Activated CD4-positive, alpha-beta memory T cell treated with anti-CD3 and anti-CD28 coated beads for 36 hours (primary cell): ENCODE measurements at places on chromosomes 16 and 17.

- no peak for DNase-seq
Measured at GRCh38 chr17:55300479-55301290, 35.9 kb downstream of the HLF start.

DNA sequence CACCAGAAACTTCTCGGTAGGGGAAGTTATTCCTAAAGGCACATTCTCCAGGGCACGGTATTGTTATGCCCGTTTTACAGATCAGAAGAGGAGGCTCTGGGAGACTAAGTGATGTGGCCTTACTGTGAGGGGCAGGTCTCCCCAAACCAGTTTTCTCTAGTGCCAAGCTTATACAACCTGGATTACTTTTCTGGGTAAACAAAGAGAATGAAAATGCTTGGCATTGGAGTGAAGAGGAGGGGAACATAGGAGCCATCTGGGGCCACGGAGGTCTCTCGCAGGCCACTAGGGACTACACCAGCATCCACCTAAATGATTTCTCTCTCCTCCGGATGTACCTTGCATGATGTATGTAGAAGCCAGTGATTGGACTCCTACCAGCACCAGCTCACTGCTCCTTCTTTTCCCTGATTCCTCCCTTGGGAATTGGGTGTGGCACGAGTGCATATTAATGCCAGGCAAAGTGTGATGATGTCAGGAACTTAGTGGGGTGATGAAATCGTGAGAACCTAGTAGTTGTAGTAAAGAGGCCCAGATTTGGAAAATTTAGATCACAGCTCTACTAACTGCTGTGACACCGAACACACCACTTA lies 674 bp downstream of the TOM1L1 start:
- no peak for DNase-seq

DNA sequence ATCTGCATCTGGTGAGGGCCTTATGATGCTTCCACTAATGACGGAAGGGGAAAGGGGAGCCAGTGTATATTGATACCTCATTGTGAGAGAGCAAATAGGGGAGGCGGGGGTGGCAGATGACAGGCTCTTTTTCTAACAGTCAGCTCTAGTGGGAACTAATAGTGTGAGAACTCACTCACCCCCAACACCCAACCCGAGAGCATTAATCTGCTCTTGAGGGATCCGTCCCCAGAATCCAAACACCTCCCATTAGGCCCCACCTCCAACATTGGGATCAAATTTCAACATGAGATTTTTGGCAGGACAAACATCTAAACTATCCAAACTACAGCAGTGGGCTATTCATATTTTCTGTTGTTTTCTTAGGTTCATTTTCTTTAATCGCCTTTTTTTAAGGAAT lies 54.4 kb downstream of the BPTF start:
- DNase-seq = no peak

DNA sequence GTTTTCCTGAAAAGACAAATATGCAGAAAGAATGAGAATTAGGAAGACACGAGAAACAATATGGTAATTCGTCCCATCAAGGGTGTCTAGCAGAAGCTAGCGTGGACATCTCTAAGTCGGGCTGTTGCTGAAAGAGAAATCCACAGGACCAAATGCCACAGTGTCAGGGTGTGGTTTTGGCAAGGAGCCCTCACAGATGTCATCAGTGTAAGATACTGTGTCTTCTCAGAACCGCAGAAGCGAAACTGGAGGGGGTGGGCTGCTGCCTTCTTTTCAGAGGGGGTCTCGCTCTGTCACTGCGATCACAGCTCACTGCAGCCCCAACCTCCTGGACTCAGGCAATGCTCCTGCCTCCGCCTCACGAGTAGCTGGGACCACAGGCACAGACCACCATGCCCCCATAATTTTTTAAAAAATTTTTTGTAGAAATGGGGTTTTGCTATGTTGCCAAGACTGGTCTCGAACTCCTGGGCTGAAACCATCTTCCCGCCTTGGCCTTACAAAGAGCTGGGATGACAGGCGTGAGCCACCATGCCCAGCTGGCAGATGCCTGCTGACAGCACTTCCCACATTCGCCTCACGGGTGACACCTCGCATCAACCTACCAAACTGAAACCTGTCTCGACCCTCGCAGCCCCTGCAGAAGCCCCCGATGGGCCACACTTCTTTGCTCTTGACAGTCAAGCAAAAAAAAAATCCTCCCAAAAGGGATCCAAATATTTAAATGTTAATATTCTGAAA lies 26.2 kb downstream of the TRAP1 start:
- DNase-seq = no peak

DNA sequence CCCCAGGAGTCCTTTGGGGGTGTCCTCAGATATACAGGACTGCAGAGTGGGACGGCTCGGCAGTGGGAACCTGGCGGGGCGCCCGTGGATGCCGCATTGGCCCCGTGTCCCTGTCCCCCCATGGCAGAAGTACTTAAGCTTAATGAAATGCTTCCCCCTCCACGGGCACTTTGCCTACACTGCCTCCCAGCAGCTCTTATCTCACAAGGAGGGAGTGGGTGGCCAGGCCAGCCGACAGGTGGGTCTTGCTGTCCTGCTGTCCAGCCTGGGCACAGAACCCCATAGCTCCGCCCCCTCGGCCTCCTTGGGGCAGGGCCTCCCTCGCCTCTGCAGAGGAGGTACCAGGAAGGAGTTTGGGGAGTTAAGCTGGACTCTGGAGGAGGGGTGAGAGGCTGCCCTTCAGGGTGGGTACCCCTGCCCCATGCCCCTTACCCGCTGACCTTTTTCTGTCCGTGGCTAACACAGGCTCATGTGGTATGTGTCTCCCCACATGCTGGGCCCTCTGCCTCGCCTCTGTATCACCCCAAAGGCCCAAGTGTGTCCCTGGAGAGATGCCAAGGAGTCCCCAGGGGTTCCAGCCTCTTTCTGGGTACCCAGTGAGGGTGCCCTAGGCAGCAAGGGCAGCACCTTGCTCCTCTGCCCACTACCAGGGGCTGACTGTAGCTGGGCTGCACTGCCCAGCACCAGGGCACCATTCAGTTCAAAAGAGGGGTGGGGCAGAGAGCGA lies 8.7 kb downstream of the THRA start:
- DNase-seq = no peak

- DNase-seq = peak; percentile 73
Measured at GRCh38 chr16:31880322-31880979, 6.8 kb downstream of the ZNF267 start.

DNA sequence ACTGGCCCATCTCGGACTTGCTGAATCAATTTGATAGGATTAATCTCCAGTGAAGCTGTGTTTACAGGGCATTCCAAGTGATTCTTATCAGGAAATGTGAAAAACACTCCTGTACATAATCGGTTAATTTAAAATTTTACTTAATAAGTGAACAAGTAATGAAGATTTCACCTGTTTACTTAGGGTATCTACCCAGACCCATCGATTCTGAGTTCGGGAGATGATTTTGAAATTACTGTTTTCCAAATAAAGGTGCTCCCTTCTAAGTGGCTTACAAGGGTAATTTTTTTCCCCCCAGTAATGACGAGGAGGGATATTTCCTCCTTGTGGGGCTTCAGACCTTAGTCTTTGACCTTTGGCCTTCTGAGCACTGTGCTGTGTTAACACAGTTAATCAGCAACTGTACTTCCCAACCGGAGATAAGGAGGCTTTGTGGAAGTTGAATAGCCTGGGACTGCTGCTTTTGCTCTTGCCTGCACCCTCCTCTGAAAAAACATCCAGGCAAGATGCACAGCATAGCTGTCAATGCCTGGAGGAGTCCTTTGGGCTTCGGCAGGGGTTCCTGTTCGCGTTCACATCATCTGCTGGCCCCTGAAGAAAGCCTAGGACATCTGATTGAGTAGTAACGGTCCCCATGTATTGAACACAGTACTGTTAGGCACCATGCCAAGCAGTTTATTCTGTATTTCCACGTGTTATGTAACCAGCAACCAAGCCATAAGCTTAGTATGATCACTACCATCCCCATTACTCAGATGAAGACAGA lies 1.8 kb downstream of the FAHD1 start:
- DNase-seq = no peak

DNA sequence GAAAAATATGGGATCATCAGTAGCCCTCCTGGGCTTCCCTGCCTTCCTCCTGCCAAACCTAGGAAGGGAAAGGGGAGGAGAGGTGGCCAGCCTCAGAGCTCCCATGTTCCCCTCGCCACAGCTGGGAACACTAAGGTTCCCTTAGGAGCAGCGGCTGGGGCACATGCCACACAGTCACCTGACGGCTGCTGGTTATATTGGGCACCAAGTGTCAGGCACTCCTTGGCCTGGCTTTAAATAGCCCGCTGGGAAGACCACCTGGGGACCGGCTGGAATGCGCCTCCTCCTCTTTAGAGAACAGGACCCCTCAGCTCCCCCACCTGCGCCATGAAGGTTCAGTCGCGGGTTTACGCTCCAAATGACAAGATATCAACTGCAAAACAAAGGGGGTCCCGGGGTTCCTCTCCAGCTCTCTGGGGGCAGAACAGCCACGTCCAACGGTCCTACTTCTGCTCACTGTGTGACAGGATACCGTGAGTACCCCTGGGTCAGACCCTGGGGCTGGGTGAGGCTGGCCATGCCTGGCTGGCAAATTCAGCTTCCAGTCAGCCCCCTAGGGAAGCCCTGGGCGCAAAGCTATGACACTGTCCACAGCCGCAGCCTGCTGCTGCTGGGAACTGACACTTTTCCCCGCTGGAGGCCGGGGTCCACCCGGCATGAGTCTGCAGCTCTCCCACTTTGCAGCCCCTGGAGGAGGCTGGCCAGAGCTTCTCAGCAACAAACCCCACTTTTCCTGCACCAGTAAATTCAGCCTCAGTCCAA lies 3.3 kb downstream of the SMIM5 start:
- no peak for DNase-seq

DNA sequence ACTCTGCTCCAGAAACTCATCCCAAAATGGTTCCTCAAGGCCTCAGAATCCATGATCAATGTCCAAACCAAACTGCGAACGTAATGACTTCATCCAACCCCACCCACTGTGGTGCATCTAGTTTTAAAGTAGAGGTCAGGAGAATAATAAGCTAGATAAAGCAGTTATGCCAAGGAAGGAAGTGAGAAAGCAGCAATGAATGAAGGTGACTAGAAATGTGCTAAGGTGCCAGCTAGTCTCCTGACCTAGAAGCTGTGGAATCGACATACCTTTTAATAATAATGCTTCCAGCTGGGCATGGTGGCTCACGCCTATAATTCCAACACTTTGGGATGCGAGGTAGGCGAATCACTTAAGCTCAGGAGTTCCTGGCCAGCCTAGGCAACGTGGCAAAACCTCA lies 99.2 kb downstream of the SMG6 start:
- DNase-seq = no peak

GRCh38 chr16:30369091-30369937 lies 980 bp downstream of the TBC1D10B start:
- no peak for DNase-seq

DNA sequence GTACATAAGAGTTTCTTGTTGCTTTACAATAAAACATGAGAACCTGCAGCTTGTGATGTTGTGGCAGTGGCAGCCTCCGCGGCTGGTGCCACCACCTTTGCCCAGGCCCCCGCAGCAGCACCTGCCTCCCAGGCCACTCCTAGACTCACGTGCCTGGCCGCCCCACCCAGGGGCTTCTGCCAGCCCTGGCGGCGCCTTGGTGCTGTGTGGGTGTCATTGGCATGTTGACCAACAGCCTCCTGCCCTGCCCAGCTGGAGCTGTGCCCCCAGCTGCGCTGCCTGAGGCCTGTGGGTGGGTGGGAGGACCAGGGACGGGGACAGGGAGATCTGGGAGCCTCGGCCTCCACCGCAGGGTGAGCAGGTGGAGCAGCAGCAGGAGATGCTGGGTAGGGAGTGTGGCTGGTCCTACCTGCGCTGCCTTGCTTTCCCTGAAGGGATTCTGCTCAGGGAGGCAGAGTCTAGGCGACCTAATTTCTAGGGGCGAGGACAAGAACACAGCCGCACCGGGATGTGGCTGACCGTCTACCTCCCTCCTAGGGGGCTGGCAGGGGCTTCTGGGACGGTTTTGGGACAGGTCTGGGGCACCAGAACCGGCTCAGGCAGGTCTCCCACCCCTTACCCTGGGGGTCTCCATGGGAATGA lies 428 bp upstream of the DNASE1L2 start:
- DNase-seq = no peak

- DNase-seq = no peak
Measured at GRCh38 chr16:6382924-6383459, 949.7 kb upstream of the RBFOX1 start.

- no peak for DNase-seq
Measured at GRCh38 chr16:67329901-67330300, 3.3 kb downstream of the LRRC36 start.

- DNase-seq = peak; percentile 47
Measured at GRCh38 chr17:64441772-64442540, 7.0 kb upstream of the MILR1 start.
